Putamen (tissue), 1 donor: ENCODE measurements at places on chromosomes 3 and 15.

- DNase-seq, result no peak
Observed at GRCh38 chr3:25257026-25257425, 171.0 kb upstream of the RARB start.

- no peak for DNase-seq
Observed at GRCh38 chr3:134903837-134904236, 108.8 kb downstream of the EPHB1 start.

DNA sequence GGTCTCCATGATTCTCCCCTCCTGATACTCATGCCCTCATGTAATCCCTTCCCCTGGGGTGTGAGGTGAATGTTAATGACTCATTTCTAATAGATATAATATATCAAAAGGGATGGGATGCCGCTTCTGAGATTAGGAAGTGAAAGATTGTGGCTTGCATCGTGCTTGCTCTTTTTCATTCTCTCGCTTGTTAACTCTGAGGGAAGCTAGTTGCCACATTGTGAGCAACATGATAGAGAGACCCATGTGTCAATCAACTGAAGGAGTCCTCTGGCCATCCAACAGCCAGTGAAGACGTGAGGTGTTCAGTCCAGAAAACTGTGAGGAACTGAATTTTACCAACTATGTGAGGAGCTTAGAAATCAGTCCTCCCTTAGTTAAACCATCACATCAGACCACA is 28.9 kb upstream of the DRD3 start:
- no peak for DNase-seq

DNA sequence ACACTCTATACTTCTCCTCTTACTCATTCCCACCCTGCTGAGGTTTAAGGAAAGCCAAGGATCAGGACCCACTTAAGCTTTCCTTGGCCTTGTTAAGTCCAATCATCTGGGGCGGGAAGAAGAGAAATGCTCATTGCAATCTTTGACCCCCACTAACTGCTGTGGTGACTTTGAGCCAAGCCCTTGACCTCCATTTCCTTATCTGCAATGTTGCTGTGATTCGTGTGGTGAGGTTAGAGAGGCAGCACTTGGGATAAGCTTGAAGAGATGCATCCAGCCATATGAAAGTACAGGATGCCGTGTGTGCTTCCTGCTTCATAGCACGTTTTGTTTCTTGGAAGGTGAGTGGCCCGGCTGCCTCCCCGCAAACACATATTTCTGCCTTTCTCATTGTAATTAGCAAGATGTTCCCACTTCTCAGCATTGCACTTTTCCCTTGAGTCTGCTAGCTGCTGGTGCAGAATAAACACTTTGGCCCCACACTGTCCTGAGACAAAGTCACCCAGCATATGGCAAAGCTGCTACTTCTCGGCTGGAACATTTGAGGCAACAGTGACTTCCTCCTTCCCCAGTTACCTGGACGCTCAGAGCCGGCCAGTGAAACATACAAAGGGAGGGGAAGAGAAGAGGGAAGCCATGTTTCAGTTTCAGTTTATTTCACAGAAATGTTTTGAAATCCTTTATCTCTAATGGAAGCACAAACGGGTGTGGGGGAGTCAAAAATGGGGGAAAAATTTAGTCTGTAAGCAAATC is 10.5 kb upstream of the NUDT16 start:
- no peak for DNase-seq

- no peak for DNase-seq
Observed at GRCh38 chr3:146501752-146502151, 32.4 kb upstream of the PLSCR2 start.

GRCh38 chr3:28645149-28645548 is 296.5 kb upstream of the AZI2 start:
- DNase-seq, result no peak

- DNase-seq, result no peak
Observed at GRCh38 chr3:78634316-78634715, 1133.5 kb downstream of the ROBO1 start.

GRCh38 chr3:184710870-184711492 is 883 bp downstream of the MAGEF1 start:
- DNase-seq, result peak; percentile 15

DNA sequence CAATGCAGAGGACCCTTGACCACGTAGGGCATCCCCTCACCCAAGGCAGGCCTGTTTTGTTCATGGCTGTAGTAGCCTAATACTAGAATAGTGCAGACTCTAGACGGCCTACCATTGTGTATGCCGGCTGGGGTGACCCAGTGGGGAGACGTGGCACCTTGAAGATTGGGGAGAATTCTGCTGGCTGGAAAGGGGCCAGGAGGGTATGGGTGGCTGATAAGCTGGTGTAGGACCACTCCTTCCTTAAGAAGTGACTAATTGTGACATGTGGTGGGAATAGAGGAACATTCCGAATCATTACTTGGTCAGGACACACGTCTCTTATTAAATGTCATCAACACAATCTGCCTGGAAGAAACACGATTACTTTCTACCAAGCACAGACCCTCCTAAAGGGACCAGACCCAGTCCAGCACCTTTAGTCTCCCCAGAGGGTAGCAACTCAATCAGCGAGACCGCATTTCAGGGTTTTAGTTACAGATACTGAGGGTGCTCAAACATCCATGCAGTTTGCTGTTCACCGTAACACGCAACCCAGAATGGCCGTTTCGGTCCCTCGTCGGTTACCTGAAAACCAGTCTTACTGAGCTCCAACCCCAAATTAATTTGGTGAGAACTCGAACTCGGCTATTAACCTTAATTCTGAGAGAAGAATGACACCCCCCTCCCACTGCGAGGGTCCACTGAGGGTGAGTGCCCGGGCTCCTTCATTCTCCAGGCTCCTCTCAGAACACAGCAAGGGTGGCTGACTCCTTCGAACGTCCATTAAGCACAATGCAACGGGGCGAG is 1.6 kb upstream of the KLF13 start:
- DNase-seq, result no peak

DNA sequence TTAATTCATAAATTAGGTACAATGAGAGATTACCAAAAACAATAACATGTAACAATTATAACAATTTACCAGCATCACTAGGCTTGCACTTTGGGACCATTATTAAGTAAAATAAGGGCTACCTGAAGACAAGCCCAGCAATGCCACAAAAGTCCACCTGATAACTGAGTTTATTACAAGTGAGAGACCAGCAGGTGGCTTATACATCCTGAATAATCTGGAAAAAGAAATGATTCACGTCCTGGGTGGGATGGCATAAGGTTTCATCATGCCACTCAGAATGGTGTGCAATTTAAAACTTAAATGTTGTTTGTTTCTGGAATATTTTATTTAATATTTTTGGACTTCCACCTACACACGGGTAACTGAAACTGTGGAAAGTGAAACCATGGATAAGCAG is 1287.1 kb upstream of the GBE1 start:
- no peak for DNase-seq

GRCh38 chr3:14131134-14131533 is 6.3 kb downstream of the TMEM43 start:
- no peak for DNase-seq

DNA sequence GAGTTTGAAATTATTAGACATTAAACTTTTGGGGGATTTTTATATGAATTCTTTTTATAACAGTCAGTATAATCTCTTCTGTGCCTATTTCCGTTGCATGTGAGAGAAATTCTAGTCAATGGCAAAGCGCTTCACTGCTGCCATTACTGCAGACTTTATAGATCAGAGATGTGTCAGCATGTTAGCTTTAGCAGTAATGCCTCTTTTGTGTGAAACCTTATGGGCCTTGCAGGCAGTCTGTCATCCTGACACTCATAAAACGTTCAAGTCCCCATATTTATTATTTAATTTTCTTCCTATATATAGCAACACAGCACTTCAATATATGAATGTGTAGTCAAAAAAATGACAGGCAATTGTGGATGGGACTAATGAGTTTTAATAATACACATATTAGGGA is 191.0 kb downstream of the NLGN1 start:
- no peak for DNase-seq
